ENCODE measurements at places on chromosomes 5 and 9. TPM values are rescaled to one million over a fixed set of nuclear protein-coding genes. Genes with fewer than 3 reads are reported as not detected.

Gene DPYSL3
- total RNA-seq = 27.6 TPM

Gene FBN2
- 106 TPM for total RNA-seq

Gene TXNDC8
- not detected for total RNA-seq

Gene LCN9
- total RNA-seq = not detected

Gene NMUR2
- total RNA-seq = not detected

Gene ENTPD2
- 55.6 TPM for total RNA-seq

GRCh38 chr9:81620002-81620390 is 69.4 kb downstream of the TLE1 start:
- H3K4me3 ChIP-seq = peak overlapping the region; percentile 42
- no peaks in the 10 kb centered on the region for H3K27me3 ChIP-seq
- no peak for DNase-seq
- H3K27ac ChIP-seq = peak overlapping the region; percentile 57
- peaks cover 40% of the 10 kb centered on the region for H3K36me3 ChIP-seq

GRCh38 chr5:140148508-140148907 is 22.8 kb downstream of the IGIP start:
- H3K27me3 ChIP-seq = peaks cover 11% of the 10 kb centered on the region
- peaks cover 15% of the 10 kb centered on the region for H3K4me1 ChIP-seq
- H3K36me3 ChIP-seq = no peaks in the 10 kb centered on the region

- H3K27ac ChIP-seq = no peak overlapping the region
- peaks cover 35% of the 10 kb centered on the region for H3K36me3 ChIP-seq
- no peak for DNase-seq
- H3K27me3 ChIP-seq = peaks cover 2% of the 10 kb centered on the region
- H3K4me3 ChIP-seq = no peak overlapping the region
- H3K4me1 ChIP-seq = peaks cover 32% of the 10 kb centered on the region
These were observed 16.0 kb downstream of the TLE1 start for GRCh38 chr9:81673310-81673709.

DNA sequence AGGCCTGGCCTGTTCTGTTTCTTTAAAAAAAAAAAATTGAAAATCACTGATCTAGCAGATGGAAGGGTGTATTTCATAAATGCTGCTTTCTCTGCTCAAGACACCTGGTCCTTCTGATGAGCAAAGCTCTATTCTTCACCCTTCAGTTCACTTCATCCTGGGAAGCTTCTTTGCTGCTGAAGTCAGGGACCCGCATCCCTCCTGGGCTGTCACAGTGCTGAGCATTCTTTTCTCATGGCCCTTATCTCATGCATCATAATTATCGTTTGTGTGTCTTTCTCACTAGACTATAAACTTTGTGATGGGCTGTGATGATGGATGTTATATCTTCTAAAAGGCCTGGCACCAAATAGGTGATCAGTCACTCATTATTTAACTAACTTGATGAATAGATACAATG is 461.0 kb downstream of the GADD45G start:
- H3K27me3 ChIP-seq = peaks cover 3% of the 10 kb centered on the region
- DNase-seq = no peak
- H3K4me3 ChIP-seq = no peak overlapping the region
- peaks cover 15% of the 10 kb centered on the region for H3K4me1 ChIP-seq
- no peaks in the 10 kb centered on the region for H3K36me3 ChIP-seq

DNA sequence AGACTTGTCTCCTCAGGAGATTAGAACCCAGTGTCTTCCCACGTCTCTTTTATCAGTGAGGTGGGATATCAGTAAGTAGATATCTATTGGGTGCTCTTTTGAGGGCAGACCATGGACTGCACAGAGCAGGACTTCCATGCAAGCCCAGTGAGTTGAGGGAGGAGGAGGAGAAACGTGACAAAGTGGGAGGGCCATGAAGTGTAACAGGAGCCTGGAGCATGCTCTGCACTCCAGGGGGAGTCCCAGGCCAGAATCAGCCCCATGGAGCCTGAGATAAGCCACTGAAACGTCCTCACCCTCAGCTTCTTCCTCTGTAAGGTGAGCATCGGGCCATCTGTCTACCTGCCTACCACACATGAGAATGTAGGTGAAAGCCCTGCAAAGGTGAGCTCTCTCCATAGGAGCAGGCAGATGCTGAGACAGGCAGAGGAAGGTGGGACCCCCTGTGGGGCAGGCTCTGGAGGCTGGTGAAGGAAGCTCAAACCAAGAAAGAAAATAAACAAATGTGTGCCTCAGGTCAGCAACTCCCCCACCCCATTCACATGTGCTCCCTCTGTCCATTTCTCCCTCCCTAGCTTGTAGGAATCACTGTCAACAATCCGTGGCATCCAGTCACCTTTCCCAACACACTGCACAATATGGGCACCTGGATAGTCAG is 87.4 kb downstream of the NRG2 start:
- H3K4me3 ChIP-seq = no peak overlapping the region
- H3K27ac ChIP-seq = no peak overlapping the region
- H3K36me3 ChIP-seq = no peaks in the 10 kb centered on the region
- DNase-seq = no peak
- no peaks in the 10 kb centered on the region for H3K4me1 ChIP-seq
- peaks cover 4% of the 10 kb centered on the region for H3K27me3 ChIP-seq

DNA sequence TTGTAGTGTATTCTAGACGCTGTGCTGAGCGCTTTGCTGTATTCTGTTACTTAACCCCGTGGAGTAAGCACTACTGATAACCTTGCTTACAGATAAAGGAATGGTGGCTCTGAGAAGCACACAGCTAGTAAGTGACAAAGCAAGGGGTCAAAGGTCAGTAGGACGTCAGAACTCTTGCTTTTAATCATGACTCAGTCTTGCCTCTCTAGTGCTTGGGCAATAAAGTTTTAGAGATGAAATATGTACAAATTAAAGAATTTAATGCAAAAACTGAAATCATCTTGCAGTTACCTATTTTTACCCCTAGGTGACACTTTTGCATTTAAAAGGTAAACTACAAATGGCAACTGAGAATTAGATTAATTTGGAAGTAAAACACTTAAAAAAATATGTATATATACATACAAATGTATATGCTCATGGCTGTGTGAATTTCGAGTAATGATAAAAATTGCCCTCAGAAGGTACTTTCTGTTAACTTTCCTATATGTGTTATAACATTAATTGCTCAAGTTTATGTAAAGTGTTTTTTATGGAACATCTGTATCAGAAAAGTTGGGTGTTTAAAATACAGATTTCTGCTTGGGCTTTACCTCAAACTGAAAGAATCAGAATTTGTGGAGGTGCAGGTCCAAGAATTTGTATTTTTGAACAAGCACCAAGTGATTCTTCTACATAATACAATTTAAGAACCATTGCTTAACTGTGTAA is 175.1 kb upstream of the DAB2 start:
- peaks cover 10% of the 10 kb centered on the region for H3K4me1 ChIP-seq
- no peak overlapping the region for H3K4me3 ChIP-seq
- DNase-seq = no peak
- H3K36me3 ChIP-seq = no peaks in the 10 kb centered on the region

DNA sequence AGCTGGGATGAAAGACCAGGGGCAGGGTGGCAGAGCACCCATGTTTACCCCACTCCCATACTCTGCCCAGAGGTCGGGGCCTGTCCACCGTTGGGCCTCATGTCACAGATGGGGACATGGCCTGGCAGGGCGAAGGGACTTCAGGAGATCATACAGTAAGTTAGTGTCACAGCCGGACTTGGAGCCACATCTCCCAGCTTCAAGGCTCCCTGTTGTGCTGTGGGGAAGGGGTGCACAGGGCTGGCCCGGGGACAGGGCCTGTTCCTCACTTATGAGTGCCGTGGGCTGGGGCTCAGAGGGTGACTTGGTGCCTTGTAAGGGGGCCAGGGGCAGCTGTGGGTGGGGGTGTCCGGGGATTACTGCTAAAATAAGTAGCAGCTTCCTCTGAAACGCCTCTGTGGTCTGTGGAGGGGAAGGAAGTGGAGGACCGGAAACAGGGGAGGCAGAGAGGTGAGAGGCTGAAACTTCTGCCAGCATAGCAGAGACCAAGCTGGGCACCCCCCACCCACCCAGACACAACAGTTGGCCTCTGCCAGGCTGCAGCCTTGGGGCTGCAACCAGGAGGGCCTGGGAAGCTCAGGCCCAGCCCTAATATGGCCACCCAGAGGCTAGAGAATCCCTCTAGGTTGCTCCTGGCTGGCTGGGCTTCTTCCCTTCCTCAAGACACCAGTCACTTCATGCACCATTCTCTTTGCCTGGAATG is 41.1 kb upstream of the NEK6 start:
- H3K4me1 ChIP-seq = peaks cover 33% of the 10 kb centered on the region
- DNase-seq = no peak
- H3K4me3 ChIP-seq = peak overlapping the region; percentile 22
- H3K27ac ChIP-seq = no peak overlapping the region

- no peaks in the 10 kb centered on the region for H3K36me3 ChIP-seq
- DNase-seq = no peak
- no peak overlapping the region for H3K27ac ChIP-seq
- no peaks in the 10 kb centered on the region for H3K27me3 ChIP-seq
- H3K4me3 ChIP-seq = no peak overlapping the region
- H3K4me1 ChIP-seq = peaks cover 3% of the 10 kb centered on the region
These were observed 236.8 kb upstream of the TARS1 start for GRCh38 chr5:33203931-33204330.
